Stimulated activated CD8-positive, alpha-beta memory T cell treated with anti-CD3 and anti-CD28 coated beads, Interleukin-7, amount 100 ng/mL, for 4 hours (primary cell): ENCODE measurements at places on chromosomes 12 and 14.

DNA sequence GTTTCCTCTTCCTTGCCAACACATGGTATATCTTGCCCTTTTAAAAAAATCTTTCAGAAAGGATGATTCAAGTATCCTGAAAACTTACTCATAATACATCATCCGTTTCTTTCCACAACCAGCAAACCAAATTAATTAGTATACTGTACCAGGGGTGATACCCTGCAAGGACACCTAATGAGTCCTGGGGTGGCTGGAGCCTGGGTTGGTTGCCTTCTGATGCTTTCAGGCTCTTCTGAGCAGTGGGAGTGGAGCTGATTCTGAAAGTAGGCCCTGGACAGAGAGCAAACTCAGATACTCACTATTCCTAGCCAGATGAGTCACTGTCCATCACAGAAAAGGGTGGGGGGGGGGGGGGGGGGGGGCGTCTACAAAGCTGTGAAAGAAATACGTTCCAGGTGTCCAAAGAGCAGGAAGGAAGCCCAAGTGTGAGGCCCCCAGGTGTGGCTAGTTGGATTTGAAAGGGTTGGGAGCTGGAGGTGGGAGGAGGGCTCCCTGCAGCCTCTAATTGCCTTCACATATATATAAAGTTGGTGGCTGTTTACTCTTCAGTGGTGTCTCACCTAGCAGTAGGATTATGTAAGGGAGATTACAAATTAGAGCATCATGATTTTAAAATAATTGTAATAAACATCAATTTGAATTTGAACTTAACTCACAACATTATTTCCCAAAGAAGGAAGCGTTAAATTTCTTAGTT, 36.5 kb downstream of the FBXO33 start:
- no peak for DNase-seq

- DNase-seq, result no peak
These were observed 75.9 kb downstream of the DACT1 start for GRCh38 chr14:58713677-58714076.

- no peak for DNase-seq
These were observed 1.0 kb upstream of the BDKRB2 start for GRCh38 chr14:96203635-96204034.

DNA sequence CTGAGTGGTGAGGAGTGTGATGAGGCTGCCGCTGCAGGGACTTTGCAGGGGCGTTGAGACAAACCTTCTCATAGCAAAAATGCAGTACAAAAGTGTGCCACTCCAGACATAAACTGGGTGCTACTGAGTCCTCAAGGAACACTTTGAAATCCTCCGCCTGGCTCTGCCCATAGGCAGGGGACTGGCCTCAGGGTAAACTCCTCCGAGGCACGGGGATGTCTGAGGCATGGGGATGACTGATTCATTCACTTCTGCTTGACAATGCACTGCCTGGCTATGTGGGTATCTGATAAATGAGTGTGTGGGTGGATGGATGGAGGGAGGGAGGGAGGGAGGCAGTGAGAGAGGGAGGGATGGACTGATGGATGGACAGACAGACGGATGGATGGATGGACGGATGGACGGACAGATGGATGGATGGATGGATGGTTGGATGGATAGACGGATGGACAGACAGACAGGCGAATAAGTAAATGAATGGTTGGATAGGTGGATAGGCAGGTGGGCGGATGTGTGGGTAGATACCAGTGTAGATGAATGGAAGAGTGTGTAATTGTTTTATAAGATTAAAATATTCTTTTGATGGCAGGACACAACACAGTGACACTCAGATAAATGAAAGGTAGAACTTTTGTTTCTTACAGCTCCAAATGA, 2.1 kb upstream of the BDKRB2 start:
- no peak for DNase-seq

- no peak for DNase-seq
These were observed 10.2 kb downstream of the TIGAR start for GRCh38 chr12:4331221-4331620.

- DNase-seq, result no peak
These were observed 20.7 kb downstream of the FBXO21 start for GRCh38 chr12:117169548-117169947.
